Liver (tissue), 10 donors: ENCODE measurements at places on chromosomes 3 and 15. TPM values are rescaled to one million over a fixed set of nuclear protein-coding genes. Genes with fewer than 3 reads are reported as not detected.

DNA sequence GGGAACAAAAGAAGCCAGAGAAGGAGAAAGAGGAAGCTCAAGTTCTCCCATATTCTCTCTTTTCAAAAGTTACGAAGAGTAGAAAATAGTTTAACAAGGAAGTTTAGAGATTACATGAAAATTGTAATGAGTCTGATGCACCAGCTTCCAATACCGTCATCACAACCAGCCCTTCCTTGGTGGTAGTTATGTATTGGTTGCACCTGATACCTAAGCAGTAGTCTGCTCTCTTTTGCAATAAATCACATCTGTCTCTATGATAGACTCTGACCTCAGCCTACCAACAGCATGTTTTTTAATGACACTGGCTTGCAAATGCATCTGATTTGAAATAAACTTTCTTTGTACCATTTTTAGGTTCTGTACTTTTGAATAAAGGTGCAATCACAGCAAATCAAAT, 575.8 kb downstream of the FHIT start:
- no peak for DNase-seq

DNA sequence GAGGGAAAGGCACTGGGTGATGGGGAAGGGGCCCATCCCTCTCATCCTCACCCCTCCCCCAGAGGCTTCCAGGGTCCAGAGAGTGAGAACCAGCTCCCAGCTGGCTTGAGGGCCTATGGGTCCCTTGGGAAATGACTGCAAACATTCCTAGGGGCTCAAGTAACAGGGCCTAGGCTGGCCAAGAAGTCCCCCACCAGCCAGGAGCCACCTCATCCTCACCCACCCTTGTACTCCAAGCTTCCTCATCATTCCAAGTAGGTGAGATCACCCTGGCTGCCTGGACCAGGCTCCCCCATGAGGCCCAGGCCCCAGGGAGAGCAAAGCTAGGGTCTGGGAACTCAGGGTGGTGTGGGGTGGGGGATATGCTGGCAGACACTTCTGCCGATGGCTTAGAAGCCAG, 14.8 kb downstream of the LOXL1 start:
- DNase-seq: no peak

GRCh38 chr3:143510601-143511000, 337.7 kb downstream of the SLC9A9 start:
- DNase-seq: no peak

GRCh38 chr3:122562923-122563716, 980 bp downstream of the PARP9 start:
- DNase-seq: no peak

GRCh38 chr3:27670619-27671018, 51.5 kb downstream of the EOMES start:
- DNase-seq: no peak

GRCh38 chr15:82945326-82945725, 7.2 kb downstream of the HOMER2 start:
- DNase-seq: no peak

DNA sequence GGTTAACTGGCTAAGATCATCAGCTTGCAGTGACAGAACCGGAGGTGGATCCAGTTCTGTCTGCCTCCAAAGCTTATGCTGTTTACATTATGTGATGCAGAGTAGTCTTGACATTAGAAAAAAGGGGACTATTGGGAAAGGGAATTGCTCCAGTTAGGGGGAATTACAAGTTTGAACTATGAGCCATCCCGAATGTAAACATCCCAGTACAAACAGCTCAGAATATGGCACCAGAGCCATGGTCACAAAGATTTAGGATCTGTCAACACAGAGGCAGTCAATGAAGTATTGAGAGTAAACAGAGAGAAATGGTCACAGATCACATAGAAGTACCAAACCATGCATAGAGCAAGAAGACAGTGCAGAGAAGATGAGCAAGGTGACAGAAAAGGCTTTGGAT, 39.8 kb upstream of the CRTC3 start:
- DNase-seq: no peak

CACNA2D2 gene
- 0.19 TPM for total RNA-seq

C3orf85 gene
- 8.5 TPM for total RNA-seq

ANKUB1 gene
- not detected for total RNA-seq
